Kidney glomerular epithelial cell (primary cell): ENCODE measurements at places on chromosomes 1 and 21.

DNA sequence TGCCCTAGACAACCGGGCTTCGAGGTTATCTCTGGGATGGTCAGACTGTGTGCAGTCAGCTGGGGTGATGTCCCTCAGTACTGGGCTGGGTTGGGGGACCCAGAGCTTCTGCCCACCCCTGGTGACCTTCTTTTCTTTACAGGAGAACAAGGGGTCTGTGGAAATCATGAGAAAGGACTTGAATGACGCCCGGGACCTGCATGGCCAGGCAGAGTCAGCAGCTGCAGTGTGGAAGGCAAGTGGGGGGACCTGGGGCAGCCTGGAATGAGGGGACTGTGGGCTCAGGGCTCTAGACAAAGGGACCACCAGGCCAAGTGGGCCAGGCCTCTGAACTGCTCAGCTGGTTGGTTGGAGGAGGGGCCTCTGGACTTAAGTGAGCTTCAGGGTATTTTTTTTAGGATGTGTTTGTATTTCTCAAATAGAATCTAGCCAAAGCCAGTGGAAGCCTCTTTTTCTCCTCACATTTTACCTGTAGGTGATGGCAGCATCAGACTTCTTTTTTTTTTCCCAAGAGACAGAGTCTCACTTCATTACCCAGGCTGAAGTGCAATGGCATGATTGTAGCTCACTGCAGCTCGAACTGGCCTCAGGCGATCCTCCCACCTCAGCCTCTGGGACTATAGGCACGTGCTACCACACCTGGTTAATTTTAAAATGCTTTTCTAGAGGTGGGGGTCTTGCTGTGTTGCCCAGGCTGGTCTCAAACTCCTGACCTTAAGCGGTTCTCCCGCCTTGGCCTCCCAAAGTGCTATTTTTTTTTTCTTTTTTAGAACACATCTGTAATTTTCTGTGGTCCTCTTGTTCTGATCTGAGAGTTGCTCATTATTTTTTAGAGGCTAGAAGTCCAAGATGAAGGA is 1.9 kb downstream of the RNF187 start:
- no peak for DNase-seq

- DNase-seq: no peak
Observed at GRCh38 chr1:245168086-245168485, 13.3 kb downstream of the KIF26B start.

- no peak for DNase-seq
Observed at GRCh38 chr21:38619480-38619879, 121.2 kb upstream of the ERG start.

DNA sequence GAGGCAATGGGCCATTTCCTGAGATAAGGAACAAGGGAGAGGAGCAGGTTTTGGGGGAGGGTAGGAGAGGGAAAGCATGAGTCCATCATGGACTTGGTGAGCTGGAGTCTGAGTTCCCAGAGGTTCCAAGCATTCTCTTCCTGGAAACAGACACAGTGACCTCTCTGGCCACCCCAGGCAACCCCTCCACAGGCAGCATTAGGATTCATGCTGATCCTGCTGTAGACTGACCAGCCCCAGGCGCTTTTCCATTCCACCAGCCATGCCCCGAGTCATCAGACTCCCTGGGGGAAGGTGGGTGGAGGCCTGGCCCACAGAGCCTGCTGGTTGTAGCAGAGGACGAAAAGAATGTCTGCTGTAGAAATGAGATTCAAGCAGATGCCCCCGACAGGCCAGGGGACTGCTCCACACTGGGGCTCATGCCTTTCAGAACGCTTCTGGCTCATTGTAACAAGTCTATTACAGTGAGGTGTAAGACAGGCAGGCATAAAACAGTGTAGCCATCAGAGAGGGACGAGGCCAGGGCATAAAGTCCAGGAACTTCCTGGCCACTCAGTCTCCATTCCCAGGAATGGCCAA is 52.2 kb downstream of the KCND3 start:
- no peak for DNase-seq

GRCh38 chr1:109484519-109484975 is 842 bp downstream of the ATXN7L2 start:
- no peak for DNase-seq
